ENCODE measurements at places on chromosomes 1 and 21.
A peak's percentile ranks its signal among the peaks of the same experiment; 100 is the strongest.

GRCh38 chr1:46643368-46643775, 24.8 kb downstream of the ATPAF1 start:
- no peak for DNase-seq

- no peak for DNase-seq
These were observed 606.3 kb upstream of the PLXNA2 start for GRCh38 chr1:208850442-208850841.

- no peak for DNase-seq
These were observed 47.6 kb downstream of the APP start for GRCh38 chr21:26123012-26123411.

DNA sequence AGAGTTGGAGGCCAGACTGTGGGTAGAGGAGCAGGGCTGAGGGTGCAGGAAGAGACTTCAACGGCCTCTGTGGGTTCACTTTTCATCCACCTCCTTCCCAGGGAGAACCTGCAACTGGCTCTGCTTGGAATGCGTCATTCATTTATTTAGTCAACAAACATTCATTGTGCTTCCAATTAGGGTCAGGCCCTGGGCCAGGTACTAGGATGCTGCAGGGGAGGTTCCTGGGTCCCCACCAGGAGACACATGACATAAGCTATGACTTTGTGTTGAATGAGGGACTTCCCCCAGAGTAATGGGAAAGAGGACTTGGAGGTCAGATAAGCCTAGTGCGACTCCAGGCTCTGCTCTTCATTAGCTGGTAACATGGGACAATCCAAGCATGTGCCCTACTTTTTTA, 46.3 kb upstream of the RPL11 start:
- DNase-seq = no peak

GRCh38 chr1:175870217-175870616, 126.8 kb upstream of the TNR start:
- DNase-seq = no peak

DNA sequence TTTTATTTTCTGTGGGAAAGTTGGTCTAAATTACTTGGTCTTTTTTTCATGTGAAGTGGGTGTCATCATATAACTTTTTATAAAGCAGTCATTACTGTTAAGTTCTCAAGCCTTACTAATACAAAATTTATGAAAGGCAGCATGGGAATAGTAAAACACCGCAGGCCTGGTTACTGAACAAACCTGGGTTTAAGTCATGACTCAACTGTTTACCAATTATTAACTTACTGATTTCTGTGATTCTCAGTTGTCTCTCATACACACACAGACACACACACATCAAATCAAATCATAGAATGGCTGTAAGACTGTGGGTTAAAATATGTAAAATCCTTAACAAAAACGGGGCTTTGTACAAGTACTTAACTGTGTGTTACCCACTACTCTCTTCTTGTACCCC, 14.6 kb downstream of the MAEL start:
- DNase-seq = no peak

DNA sequence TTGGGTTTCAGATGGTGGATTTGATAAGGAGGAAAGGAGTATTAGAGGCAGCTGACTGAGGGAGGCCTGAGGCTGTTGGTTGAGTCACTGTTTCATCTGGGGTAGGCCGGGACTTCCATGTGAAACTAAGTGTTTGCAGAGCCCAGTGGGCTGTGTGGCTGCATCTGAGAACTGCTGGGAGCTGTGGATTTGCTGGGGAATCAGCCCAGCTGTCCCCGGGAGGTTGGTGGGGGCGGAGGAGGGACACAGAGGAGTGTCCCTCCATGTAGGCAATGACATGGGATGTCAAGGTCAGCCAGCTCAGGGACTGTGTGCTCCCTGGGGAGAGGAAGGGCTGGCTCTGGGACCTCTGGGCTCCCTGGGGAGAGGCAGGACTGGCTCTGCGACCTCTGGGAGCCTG, 36.4 kb downstream of the SLC2A7 start:
- no peak for DNase-seq

- peak; percentile 78 for DNase-seq
These were observed at the start of gene SV2A for GRCh38 chr1:149917571-149918144. TSS of gene SV2A (minus strand) at chr1:149917844. CDS start at chr1:149913840, 4,004 bp downstream.

DNA sequence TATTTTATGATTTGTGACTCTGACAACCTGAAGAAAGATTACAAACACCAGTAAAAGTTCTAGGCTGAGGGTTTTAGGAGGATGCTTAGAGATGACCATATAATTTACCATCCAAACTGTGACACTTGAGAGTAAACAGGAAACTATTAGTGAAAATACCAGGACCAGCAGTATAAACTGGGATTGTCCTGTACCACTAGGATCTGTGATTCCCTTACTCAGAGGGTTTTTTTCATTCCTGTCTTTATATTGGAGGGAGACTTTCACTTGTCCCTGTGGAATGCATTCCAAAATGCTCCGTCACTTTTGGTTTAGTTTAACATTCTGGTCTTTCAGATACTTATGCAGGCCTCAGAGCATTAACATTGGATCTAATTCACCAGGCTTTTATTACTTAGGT, 482.9 kb downstream of the PTBP2 start:
- no peak for DNase-seq

- DNase-seq = no peak
These were observed at the start of gene DMRTB1 for GRCh38 chr1:53459321-53460175. TSS of gene DMRTB1 (plus strand) at chr1:53459399. CDS start at chr1:53459454, 55 bp downstream.

DNA sequence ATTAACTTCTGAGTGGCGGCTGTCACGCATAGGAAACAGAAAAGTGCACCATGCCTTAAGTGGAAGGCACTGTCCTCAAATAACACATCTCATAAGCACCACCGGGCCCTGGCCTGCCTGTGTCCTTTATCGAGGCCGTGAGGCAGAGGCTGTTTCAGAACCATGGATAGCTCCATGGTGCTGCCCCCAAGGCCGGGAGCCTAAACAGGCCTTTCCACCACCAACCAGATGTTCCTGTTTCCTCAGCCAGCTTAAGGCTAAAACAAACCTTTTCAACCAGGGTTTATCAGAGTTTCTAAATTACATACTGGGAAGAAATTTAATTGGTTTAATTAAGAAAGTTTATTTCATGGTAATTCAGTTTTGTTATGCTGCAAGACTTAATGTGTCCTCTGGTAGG, 114.4 kb downstream of the DMRTA2 start:
- peak; percentile 60 for DNase-seq

DNA sequence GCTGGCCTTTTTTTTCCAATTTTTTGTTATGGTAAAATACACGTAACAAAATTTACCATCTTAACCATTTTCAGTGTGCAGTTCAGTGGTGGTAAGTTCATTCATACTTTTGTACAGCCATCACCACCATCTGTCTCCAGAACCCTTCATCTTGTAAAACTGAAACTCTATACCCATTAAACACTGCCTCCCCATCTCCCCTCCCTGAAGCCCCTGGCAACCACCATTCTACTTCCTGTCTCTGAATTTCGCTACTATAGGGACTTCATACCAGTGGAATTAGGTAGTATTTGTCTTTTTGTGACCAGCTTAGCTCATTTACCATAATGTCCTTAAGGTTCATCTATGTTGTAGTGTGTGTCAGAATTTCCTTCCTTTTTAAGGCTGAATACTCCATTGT, 8.7 kb downstream of the PKNOX1 start:
- DNase-seq = no peak

- no peak for DNase-seq
These were observed 517.2 kb upstream of the NR5A2 start for GRCh38 chr1:199510314-199510713.

DNA sequence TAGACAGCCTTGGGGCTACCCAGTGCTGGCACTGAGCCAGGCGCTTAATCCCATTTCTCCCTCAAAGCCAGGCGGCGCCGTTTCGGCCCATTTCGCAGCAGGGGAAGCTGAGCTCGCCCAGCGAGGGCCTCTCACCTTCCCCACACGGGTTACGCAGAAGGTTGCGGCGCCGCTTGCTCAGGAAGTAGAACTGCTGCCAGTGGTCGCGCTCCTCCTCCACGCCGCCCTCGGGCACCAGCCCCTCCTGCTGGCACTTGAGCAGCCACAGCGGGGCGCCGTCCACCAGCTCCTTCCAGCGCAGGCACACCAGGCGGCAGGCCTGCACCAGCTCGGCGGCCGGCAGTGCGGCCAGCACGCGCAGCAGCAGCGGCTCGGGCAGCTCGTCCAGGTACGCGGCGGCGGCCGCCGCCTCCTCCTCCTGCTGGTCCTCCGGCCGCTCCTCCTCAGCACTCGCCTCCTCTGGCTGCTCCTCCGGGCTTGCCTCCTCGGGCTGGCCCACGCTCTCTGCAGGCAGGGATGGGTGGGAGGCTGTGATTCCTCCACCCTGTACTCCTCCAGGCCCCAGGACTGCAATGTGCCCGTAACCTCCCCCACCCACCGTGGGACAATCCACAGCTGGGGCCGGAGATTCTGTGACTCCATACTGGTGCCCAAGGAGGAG, 3.8 kb downstream of the FBXO2 start:
- peak; percentile 71 for DNase-seq

- no peak for DNase-seq
These were observed 1.7 kb downstream of the CSF1 start for GRCh38 chr1:109912214-109912861.

DNA sequence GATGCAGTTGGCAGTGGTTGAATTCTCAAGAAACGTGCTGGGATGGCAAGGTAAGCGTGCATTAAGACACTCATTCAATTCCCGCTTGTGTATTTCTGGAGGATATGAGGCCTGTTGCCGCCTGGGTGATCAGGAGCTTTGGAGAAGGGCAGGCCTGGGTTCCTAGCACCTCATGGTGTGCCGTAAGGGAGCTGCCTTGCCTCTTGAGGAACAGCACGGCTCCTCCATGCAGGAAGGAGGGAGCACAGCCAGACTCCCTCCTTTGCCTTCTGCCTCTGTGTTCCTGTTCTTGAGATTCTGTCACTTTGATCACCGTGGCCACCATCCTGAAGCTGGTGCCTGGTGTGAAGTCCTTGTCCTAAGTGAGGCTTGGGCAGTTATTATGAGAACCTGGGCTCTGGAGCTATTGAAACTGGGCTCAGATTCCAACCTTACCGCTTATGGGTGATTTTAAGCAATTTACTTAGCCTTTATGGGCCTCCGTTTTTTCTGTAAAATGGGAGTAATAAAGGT, 18.3 kb downstream of the SLFNL1 start:
- no peak for DNase-seq

DNA sequence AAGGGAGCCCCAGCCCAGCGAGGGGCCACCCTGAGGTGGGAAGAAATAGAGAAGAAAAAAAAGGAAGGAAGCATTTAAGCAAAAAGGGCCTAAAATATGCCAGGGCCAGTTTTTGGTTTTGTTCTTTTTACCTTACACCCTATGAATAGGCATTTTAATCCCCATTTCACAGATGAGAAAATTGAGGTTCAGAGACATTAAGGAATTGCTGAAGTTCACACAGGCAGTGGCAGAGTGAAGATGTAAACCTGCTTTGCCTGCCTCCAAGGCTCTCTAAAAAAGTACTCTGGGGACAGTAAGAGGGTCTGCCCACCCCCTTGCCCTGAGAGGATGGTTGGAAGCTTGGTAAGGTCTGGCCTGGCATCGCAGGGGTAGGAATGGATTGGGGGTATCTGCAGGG, 19.8 kb downstream of the RAP1GAP start:
- DNase-seq = no peak

DNA sequence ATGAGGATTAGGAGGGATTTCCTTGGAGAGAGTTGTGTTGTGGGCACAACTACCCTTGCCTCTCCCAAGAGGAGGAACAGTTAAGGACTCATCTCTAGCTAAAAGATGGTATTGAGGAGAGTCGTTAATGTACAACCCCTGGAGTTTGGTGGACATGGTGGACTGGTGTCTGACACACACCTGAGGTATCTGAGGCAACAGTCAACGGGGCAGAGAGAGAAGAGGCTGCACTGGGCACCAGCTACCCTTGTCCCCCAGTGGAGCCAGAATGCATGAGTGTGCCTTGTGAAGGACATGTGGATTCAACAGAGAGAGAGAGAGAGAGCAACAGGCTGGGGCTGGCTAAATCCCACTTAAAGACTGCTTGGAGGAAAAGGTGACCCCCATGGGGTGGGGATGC, 13.0 kb downstream of the RAB7B start:
- DNase-seq = no peak

DNA sequence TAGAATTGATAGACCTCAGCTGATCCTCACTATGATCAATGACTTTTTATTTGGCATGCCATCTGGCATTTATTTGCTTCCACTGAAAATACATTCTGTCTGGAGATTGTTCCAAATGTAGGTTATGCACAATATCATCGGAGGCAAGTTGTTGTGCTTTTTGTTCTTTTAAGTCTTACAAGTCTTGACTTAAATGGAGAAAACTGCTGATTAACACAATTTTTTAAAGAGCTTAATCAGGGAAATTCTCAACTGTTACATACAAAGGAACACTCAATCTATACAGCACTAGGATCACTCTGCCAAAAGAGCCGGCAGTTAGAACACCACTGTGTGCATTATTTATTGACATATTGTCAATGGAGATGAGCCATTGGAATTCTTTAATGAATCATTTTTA, 19.2 kb downstream of the CYYR1 start:
- DNase-seq = no peak

DNA sequence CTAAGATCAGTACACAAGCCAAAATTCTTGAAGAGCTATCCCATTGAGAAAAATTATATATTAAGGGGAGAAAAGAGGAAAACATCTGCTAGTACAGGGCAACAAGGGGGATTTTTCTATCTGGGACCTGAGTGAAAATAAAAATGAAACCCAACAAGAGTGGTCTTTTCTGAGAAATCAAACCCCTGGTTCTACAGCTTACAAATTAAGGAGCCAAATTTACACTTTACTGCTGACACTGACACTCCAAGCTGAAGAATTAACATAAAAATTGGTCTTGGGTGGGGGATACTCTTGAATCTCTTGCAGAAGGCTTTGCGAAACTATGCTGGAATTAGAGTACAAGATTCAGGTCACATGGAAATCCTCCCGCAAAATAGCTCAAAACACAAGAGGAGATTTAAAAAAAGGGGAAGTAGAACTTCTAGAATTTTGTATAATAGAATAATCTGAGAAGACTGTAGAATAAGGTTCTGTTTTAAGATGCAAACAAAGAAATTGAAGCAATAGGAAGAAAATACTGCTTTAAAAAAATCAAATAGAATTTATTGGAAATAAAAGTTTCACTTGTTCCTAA, 32.1 kb upstream of the HSPA13 start:
- no peak for DNase-seq

DNA sequence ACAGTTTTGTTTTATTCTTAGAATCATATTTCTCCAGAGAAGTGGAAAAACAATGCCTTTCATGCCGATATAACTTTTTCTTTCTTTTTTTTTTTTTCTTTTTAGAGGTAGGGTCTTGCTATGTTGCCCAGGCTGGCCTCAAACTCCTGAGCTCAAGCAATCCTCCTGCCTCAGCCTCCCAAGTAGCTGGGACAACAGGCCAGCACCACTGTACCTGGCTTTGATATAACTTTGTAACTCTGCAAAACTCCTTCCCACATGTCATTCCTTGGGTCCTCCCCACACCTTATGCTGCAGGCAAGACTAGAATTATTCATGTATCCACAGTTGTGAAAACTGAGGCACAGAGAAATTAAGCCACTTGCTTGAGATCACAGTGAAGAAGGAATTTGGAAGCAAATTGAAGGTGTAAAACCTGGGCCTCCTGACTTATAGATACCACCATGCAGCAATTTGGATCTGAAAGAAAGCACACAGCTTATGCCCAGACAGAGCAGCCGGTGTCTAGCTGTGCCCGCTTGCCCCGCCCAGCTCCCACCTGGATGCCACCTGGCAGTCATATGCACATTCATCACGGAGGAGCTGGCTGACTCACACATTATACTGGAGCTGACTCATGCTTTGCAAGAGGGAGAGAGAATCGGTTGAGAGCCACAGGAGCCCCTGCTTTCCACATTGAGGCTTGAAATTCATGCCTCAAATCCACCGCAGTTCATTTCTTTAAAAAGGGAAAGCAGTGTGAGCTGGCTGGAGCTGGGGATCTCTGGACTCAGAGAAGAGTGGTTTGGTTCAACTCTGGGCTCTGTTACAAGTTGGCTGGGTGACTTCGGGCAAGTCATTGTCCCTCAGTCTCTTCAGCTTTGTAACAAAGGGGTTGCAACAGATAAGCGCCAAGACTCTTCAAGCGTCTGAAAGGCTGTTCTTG, 8.3 kb upstream of the SLC2A1 start:
- no peak for DNase-seq
